ENCODE measurements at places on chromosomes 2 and 18. TPM values are rescaled to one million over a fixed set of nuclear protein-coding genes. Genes with fewer than 3 reads are reported as not detected.

Gene ACMSD
- not detected for total RNA-seq

Gene GDF7
- 0.46 TPM for total RNA-seq

Gene ID2
- 31.3 TPM for total RNA-seq

Gene ACP1
- total RNA-seq: 79.2 TPM

Gene DUSP19
- 12.1 TPM for total RNA-seq

Gene CXCR1
- total RNA-seq: 1.1 TPM

Gene IL36B
- total RNA-seq: not detected

Gene TMEM247
- total RNA-seq: not detected

Gene NEB
- 0.87 TPM for total RNA-seq

Gene CROCC2
- total RNA-seq: not detected

Gene ANO7
- total RNA-seq: 0.81 TPM

Gene FSHR
- total RNA-seq: 0.14 TPM

Gene RAB12
- total RNA-seq: 113 TPM

Gene ALLC
- total RNA-seq: not detected

Gene C2orf15
- total RNA-seq: not detected

Gene ZAP70
- total RNA-seq: 1.6 TPM

Gene FBXO41
- total RNA-seq: 0.87 TPM

Gene DNAH7
- 0.05 TPM for total RNA-seq

Gene ACTR1B
- total RNA-seq: 60.3 TPM

Gene THSD7B
- 0.27 TPM for total RNA-seq

Gene SLC9A4
- total RNA-seq: not detected

Gene FAP
- 0.62 TPM for total RNA-seq

Gene REG1A
- total RNA-seq: not detected

Gene NPPC
- 16.1 TPM for total RNA-seq

Gene STK36
- total RNA-seq: 7.5 TPM

Gene CLEC4F
- total RNA-seq: 0.22 TPM

Gene IL1F10
- not detected for total RNA-seq

Gene PARD6G
- total RNA-seq: 2.1 TPM

Gene PLGLB1
- 1.4 TPM for total RNA-seq
